ENCODE measurements at places on chromosomes 2 and 18.

DNA sequence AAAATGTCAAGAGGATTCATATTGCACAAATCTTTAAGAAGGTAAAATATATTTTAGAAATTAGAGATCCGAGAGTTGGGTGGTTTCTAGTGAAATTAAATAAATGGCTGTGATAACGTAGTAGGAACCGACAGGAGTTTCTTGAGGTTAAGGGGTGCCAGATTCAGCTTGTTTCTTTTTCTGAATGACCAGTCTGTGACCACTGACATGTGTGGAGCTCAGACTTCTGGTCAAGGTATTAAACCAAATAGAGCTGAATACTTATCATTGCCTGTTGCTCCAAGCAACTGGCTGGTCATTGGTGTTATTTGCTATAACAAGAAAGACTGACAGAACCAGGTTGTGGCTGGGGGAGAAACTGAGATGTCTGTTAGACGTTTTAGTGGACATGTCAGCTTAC, 408.2 kb upstream of the HS6ST1 start:
- DNase-seq: no peak

DNA sequence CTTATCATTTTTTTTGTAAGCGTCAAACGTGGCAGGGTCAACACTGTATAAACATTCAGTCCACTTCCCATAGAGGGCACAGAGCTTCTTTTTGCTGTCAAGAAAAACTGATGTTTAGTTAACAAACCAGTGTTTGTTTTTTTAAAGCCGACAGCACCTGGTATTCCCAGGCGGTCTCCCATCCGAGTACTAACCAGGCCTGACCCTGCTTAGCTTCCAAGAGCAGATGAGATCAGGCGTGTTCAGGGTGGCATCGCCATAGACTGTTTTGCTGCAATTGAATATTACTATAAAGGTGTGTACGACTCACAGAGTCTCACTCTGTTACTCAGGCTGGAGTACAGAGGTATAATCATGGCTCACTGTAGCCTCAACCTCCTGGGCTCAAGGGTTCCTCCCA, 31.5 kb downstream of the CABYR start:
- no peak for DNase-seq

GRCh38 chr2:127220768-127221527, 849 bp upstream of the CYP27C1 start:
- no peak for DNase-seq

DNA sequence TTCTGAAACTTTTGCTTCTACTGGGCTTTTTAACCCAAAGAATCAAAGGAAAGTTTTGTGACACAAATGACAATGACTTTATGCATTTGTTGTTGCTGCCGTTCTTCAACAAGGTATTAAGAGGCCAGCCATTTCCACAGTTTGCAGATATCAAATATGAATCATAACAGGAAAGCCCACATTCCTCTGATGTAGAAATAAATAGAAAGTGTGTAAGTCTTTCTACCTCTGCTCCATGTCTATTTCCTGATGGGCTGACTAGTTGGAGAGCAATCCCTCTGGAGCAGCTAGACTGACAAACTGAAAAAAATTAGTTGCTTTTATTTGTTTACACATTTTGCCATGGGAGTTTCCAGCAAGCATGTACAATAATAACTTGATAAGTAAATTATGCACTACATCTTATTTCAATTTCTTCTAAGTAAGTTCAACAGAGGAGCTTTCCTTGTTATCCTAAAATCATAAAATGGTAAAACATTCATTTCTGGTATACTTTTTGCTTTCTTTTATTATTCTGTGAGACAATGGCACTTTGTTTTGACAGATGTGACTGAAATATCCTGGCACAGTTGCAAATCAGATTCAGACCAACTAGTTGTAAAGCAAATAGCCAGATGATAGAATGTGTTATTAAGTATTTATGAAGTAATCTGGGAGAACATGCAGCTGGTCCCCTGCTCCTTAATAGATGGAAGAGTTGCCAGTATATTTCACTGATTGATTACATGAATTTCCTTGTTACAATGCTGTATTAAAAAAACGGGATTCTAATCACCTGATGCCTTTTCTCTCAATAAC, 266.7 kb downstream of the METTL4 start:
- DNase-seq: no peak

- DNase-seq: no peak
Observed at GRCh38 chr18:35049111-35050027, 8.2 kb downstream of the MAPRE2 start.

DNA sequence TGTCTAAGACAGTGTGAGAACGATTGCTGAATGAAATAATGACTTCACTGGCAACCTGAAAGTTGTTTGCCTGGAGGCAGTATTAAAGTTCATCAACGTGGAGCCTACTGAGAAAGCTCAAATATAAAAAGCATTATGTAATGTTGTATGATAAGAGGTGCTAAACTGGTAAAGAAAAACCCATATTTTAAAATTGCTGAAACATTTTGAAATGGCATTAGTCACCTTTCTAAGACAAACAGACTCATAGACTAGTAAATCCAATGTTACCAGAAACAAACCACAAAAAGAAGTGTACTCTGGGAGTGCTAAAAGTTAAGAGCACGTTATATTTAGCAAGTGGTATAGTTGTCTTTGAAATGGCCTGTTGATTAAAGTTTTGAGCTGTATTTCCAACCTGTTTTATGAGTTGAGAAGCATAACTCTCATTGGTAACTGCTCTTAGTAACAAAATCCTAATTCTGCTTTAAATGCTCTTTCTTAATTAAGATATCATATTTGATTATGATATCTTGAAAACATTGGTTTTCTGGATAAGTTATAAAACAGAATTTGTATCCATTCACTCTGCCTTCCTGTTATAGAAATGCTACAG, 62.7 kb downstream of the CYP1B1 start:
- no peak for DNase-seq

DNA sequence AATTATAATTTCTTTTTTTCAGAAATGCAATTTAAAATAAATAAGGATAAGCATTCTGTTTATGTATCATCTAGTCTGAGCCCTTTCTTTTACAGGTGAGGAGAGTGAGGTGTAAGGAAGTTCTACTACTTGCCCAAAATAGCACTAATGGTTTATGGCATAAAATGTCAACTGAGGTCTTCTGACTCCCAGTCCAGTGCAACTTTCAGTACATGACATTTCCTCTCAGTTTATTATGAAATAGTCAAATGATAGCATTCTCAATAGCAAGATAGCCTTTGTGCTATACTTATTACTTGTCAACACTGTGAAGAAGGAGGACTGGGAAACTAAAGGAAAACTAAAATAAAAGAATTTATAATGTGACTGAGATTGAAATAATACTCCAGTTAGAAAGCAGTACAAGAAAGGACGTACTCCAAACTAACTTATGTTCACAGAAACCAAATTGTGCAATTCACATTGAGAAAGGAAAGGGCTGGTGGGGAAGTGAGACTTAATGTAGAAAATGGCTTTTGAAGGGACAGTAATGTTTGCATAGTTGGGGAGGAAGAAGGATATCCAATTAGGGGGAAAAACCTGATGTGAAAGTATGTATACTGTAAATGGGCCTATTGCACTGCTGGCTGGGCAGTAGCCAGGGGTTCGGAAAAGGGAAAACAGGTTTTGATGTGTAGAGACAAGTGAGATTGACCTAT, 166.7 kb upstream of the ZEB2 start:
- DNase-seq: no peak

DNA sequence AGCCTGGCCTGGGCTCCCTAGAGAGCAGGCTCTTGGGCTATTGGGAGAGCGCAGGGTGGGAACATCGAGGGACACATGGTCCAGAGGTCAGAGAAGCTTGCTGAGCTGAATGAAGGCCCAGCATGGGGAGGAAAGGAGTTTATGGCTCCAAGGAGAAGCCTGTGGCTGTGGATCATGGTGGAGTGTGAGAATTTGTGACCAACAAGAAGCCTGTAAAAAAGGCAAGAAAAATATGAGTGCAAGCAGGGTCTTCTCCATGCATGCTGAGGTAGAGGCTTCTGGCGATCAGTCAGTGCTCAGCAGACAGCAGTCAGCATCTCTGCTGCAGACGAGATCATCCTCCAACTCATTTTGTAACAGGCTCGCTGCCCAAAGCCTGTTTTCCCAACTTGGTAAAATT, 1.3 kb upstream of the SCYGR3 start:
- no peak for DNase-seq

DNA sequence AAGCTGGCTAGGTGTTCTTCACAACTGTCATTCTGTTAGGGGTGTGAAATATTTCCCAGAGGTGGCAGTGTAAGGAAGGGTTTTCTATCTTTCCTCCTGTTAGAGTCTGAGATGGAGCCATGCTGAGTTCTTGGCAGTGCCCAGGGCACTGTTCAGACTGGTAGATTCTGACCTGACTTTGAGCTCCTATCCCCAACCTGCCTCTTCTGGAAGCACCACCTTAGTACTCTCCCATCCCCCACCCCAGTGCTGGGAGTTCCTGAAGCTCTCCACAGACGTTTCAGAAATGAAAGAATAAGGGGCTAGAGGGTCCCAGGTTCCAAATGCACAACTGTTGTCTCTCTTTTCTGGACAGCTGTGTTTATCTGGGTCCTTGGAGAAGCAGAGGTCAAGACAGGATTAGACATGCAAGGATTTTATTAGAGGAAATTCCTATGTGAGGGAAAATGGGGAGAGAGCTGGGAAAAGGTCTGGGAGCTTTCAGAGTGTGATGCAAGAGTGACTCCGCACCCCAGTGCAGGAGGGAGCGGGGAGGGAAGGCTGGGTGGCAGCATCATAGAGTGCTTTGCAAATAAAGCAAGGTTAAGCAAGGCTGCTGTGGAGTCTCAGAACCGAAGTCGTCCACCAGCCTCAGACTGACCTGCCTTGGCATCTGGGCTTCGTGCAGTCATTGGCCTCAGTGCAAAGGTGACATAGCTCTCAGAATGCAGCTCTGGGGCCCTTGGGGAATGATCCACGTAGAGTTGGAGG, 75.5 kb downstream of the SLC4A3 start:
- no peak for DNase-seq

DNA sequence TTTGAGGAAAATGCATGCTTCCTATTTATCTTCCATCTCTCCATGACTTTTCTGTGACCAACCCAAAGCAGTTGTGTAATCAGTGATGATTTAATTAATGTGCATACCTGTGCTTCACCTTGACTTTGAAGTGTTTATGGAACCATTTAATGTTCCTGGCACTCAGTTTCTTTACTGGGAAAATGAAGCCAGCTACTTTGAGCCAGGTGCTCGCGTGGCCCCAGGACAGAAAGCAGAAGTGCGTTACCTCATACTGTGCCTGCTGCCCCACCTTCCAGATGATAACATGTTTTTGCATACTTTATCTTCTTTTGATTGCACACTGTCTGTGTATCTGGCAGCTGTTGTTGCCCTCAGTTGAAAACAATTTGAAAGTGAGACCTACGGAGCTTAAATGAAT, 61.3 kb downstream of the PMAIP1 start:
- DNase-seq: peak; percentile 50

DNA sequence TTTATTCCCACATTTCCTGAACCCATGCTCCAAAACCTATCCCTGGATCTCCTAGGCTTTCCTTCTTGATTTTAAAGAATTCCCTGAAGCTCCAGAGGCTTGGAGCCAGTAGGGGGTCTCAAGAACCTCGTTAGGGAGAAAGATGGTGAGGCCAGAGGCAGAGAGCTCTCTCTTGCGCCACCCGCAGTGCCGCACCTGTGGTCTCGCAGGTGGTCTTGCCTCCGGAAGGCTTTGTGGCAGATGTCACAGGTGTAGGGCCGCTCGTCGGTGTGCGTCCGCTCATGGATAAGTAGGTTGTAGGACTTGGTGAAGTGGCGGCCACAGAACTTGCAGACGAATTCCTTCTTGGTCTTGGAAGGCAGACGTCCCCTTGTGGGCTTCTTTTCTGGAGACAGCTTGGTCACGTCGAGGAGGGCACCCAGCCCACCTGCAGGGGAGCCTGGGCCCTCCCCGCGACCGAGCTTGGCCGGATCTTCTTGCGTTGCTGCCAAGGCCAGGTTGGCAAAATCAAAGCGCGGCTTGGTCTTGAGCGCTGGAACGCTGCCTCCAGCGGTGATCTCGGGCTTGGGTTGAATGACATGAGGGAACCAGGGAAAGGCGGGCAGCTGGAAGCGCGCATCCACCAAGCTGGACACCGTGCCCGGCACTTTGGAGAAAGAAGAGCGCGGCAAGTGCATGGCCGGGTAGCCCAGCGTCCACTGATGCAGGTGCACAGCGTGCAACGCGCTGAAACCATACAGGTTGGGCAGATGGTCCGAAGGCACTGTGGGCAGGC, 5.3 kb downstream of the OSR1 start:
- no peak for DNase-seq

GRCh38 chr2:222194669-222195068, 104.1 kb downstream of the PAX3 start:
- DNase-seq: no peak

DNA sequence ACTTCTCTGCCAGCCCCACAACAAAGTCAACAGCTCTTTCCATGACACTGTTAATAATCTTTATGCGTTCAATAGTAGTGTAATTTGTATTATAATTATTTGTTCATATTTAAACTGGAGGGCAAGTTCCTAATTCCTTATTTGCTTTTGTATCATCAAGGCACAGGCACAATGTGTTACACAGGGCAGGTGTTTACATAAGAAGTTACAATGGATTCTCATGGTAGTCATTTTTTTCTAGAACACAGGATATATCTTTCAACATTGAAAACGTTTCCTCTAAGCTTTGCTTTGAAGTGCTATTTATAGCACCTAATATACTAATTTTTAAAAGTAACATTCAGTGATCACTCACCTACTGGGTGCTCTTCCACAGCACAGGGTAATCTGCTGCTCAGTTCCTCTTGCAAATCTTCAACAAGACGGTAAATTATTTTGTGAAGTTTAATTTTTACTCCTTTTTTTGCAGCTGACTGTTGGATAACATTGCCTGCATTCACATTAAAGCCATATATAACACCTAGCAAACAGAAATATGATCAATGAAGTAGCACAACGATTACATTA, 7.3 kb downstream of the RPS27A start:
- DNase-seq: no peak

DNA sequence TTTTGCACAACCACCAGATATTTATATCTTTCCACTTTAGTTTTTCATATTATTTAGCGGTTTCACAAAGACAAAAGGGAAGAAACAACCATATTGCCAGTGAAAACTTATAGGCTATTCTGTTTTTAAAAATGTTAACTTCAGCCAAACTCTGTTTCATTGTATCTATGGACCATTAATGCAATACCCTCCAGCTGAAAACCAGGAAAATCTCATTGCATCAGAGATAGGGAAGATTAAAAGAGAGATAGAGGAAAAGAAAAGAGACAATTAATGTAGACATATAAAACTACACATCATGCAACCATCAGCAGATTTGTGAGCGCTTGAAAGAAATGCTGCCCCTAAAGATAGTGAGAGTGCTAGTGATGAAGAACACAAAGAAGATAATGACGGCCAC, 970.2 kb downstream of the ERBB4 start:
- DNase-seq: no peak

GRCh38 chr18:195651-196050, 37.3 kb downstream of the USP14 start:
- no peak for DNase-seq

- no peak for DNase-seq
Observed at GRCh38 chr2:26672818-26673393, 19.6 kb upstream of the KCNK3 start.

GRCh38 chr2:136131961-136132824, 14.2 kb upstream of the CXCR4 start:
- DNase-seq: no peak

- no peak for DNase-seq
Observed at GRCh38 chr2:190678444-190679162, 29.7 kb downstream of the NAB1 start.

GRCh38 chr2:145757503-145758246, 1237.8 kb upstream of the ZEB2 start:
- no peak for DNase-seq

All from lower leg skin (tissue), 4 donors.